ENCODE measurements at places on chromosomes 13 and 19. TPM values are rescaled to one million over a fixed set of nuclear protein-coding genes. Genes with fewer than 3 reads are reported as not detected.

DNA sequence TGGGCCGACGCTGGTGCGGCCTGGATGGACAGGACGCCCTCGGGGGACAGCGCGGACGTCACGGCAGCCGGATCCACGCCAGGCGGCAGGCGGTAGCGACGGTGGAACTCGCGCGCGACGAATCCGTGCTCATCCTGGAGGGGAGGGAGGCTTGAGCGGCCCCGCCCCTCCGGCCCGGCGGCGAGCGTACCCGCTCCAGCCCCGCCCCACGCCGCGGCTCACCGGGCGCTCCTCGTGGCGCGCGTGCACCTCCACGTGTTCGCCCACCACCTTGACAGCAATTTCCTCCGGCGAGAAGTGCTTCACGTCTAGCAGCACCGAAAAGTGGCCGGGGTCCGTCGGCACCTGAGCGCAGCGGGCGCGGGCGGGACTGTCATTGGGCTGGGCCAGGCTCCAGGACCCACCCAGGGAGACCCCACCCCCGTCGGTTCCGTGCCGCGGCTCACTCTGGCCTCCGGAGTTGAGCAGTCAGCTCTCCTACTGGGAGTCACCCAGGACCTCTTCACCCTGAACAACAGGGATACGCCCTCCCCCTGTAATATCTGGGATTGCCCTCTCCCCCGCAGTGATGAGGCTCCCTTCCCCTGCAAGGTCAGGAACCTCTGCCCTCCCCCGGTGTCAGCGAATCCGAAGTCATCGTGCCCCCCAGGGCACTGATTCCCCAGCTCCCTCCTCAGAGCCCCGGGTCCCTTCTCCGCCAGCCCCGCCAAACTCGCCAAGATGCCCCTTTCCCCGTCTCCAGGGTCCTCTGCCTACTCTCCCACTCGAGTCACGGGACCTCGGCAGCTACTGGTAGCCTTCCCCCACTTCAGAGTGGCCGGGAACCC is 1.1 kb downstream of the HSPB6 start:
- H3K36me3 ChIP-seq = peaks cover 19% of the 10 kb centered on the region
- peak overlapping the region; percentile 77 for H3K4me3 ChIP-seq
- peaks cover 48% of the 10 kb centered on the region for H3K4me1 ChIP-seq
- peak overlapping the region; percentile 98 for H3K27ac ChIP-seq
- DNase-seq = no peak
- no peaks in the 10 kb centered on the region for H3K27me3 ChIP-seq

TEX30 gene
- 8.0 TPM for total RNA-seq

RRAS gene
- total RNA-seq = 82.2 TPM

WDR88 gene
- not detected for total RNA-seq

DNA sequence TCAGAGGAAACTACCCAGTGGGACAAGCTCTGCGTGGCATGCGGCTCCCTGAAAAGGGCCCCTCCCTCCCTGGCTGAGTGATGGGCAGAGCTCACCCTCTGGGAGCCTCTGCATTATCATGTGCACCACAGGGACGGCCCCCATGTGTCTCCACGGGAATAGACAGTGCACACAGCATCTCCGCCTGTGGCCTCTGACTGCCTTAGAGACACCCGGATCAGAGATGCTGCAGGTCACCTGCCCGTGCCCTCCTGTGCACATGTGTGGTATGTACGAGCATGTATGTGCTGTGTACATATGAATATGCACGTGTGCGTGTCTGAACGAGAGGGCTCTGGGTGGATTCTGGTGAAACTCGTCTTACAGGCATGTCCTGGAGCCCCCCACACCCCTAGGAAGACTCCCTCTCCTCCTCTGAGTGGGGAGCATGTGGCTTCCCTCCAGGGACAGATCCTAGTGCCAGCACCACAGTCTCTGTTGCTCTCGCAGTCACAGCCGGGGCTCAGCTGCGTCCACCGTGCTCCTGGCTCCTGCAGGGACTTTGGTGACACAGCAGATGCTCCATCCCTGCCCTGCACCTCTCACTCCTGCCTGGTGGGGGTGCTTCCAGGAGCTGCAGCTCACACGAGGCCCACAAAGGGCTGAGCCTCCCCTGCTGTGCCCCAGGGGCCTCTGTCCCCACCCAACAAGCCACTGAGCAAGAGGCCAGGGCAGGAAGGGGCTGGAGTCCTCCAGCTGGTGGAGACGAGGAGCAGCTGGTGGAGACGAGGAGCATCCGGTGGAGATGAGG is 19.6 kb downstream of the C13orf46 start:
- DNase-seq = no peak
- no peaks in the 10 kb centered on the region for H3K27me3 ChIP-seq
- peaks cover 11% of the 10 kb centered on the region for H3K4me1 ChIP-seq
- H3K4me3 ChIP-seq = no peak overlapping the region

TRPC4 gene
- 7.1 TPM for total RNA-seq
